H9 (cell line): ENCODE measurements at places on chromosomes 1 and 21. TPM values are rescaled to one million over a fixed set of nuclear protein-coding genes. Genes with fewer than 3 reads are reported as not detected.

Gene EIF4G3
- total RNA-seq: 65.5 and 72.0 TPM in 2 replicates

- no peaks in the 10 kb centered on the region for H3K4me1 ChIP-seq
- H3K27ac ChIP-seq: no peak overlapping the region
- H3K27me3 ChIP-seq: no peaks in the 10 kb centered on the region
- H3K4me3 ChIP-seq: no peak overlapping the region
Measured at GRCh38 chr1:30598571-30599114, 124.7 kb downstream of the MATN1 start.

DNA sequence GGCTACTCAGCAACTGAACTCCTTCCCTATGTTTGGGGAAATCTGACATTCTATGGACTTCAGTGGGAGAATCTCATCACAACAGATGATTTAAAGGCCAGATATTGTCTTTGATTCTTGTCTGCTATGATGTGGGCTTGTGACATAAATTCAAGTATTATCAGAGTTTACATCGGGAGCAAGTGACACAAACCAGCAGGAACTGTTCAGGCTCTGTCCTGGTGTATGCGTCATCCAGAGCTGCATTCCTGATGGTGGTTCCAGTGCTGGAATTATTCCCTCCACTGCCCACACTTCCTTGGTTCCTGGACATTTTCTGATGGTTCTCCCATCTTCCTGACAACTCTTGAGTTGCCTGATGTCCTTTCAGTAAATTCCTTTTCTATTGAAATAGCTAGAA is 10.8 kb upstream of the LSM10 start:
- H3K4me3 ChIP-seq: no peak overlapping the region
- DNase-seq: no peak
- H3K36me3 ChIP-seq: peaks cover 20% of the 10 kb centered on the region

- no peak for DNase-seq
- no peaks in the 10 kb centered on the region; the same call in 1 of the 2 replicates for H3K27me3 ChIP-seq
- no peaks in the 10 kb centered on the region for H3K4me1 ChIP-seq
Measured at GRCh38 chr1:87219626-87220025, 109.1 kb upstream of the LMO4 start.

- H3K27ac ChIP-seq: no peak overlapping the region
- no peaks in the 10 kb centered on the region for H3K36me3 ChIP-seq
- no peak overlapping the region for H3K4me3 ChIP-seq
Measured at GRCh38 chr1:117044217-117044616, 15.9 kb upstream of the TTF2 start.

DNA sequence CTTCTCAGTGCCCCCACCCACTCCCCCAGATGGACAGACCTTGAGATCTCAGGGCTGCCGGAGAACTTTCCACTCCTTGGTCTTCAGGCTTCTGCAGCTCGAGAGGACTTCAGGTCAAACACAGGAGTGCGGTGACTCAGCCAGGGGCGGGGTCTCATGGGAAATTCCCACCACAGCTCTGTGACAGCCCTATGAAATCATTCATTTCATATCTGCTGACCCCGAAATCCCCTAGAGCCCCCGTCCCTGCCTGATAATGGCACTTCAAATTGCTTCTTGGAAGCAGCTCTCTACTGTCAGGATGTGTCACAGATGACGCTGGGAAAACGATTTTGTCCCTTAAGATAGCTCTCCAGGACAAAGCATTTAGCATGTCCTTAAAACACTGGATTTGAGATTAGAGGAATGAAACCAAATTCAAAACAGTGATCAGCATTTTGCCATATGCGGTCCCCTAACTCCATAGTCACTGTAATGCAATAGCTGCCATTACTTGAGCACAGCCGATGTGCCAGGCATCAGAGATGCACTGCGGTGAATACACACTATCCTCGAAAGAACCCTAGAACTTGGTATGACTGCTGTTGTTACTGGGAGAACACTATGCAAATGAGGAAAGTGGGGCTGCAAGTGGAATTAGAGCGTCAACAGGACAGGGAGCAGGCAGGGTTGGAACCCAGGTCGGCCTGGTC is at the start of gene TNFRSF9:
TNFRSF9 (minus strand) TSS at position 95 of the 692 bp plus-strand sequence. CDS start 845 bp downstream, outside the sequence.
- H3K27ac ChIP-seq: no peak within 1 kb of the TSS
- DNase-seq: no peak
- peaks cover 18% of the 10 kb centered on the region; the same call in 1 of the 2 replicates for H3K27me3 ChIP-seq
- H3K4me3 ChIP-seq: no peak within 1 kb of the TSS

DNA sequence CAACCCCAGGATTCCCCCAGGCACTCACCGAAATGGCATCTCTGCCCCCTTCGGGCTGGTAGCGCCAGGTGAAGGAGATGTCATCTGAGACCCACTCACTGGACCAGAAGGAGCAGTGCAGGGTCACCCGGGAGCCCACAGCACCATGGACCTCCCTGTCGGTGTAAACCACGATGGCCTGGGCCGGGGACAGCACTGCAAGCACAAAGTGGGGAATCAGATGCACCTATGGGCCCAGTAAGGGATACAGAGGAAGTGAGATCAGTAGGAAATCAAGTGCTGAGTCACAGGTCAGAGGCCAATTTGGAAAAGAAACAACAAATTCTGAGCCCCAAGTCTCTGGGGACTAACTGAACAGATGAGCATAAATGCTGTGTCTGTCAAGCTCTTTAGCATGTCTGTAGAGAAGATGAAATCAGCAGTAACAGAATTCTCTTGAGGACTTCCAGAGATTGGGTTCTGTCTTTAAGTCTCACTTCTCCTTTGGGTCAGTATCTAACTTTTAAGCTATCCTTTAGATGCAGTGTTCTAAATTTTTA is 2.5 kb downstream of the MPZ start:
- no peak overlapping the region for H3K4me3 ChIP-seq
- H3K36me3 ChIP-seq: no peaks in the 10 kb centered on the region
- no peak overlapping the region for H3K27ac ChIP-seq
- no peaks in the 10 kb centered on the region for H3K27me3 ChIP-seq
